ENCODE measurements at places on chromosomes 1 and 21. TPM values are rescaled to one million over a fixed set of nuclear protein-coding genes. Genes with fewer than 3 reads are reported as not detected.
A peak's percentile ranks its signal among the peaks of the same experiment; 100 is the strongest.

GRCh38 chr1:80656641-80657040, 1144.1 kb upstream of the ADGRL2 start:
- no peak for DNase-seq

DNA sequence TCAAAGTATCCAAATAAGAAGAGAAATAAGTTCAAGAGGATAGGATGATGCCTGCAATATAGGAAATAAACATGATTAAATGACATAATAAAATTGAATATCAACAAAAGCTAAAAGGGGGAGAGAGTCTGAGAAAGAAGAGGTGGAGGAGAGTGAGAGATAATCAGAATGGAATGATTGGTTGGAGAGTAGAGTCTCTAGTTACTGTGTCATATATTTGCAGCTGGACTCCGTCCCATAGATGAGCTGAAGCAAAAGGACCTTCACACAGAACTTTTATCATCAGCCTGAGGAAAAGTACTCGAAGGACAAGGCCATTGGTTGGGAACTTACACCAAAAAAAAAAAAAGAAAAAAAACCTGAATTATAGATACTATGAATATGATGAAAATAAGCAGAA, 22.8 kb upstream of the S100A2 start:
- DNase-seq: no peak

DNA sequence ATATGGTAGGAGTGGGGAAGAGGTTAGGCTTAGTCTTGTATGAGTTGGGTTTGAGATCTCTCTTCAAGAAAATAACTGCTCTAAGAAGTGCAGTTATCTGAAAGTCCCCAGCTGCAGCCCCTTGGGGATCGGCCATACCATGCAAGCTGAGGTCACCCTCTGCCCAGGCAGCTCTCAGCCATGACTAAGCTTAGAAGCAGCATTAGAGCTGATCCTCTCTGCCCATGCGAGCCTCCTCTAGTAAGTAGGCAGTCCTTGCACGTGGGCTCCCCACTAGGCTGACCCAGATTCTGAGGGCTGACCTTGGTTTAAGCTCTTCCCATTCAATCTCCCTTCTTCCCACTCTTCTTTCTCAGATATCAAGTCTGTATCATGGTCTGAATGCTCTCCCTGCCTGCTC, 121.0 kb upstream of the UBE2U start:
- DNase-seq: no peak

HCRTR1 gene
- 0.14 TPM for polyA plus RNA-seq

GRCh38 chr1:54887665-54888071, 673 bp upstream of the DHCR24 start:
- DNase-seq: no peak

TDRD10 gene
- polyA plus RNA-seq: 1.00 TPM

DNA sequence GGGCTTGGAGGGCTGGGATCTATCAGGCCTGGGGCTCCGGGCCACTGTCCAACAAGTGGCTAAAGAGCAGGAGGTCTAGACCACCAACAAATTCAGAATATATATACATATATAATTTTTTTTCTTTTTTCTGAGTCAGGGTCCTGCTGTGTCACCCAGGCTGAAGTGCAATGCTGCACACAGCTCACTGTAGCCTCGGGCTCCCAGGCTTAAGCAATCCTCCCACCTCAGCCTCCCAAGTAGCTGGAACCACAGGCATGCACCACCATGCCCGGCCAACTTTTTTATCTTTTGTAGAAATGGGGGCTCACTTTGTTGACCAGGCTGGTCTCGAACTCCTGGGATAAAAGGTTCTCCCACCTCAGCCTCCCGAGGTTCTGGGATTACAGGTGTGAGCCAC, 6.8 kb upstream of the LAPTM5 start:
- no peak for DNase-seq

- DNase-seq: no peak
Observed at GRCh38 chr1:219550201-219550600, 62.7 kb downstream of the ZC3H11B start.

DNA sequence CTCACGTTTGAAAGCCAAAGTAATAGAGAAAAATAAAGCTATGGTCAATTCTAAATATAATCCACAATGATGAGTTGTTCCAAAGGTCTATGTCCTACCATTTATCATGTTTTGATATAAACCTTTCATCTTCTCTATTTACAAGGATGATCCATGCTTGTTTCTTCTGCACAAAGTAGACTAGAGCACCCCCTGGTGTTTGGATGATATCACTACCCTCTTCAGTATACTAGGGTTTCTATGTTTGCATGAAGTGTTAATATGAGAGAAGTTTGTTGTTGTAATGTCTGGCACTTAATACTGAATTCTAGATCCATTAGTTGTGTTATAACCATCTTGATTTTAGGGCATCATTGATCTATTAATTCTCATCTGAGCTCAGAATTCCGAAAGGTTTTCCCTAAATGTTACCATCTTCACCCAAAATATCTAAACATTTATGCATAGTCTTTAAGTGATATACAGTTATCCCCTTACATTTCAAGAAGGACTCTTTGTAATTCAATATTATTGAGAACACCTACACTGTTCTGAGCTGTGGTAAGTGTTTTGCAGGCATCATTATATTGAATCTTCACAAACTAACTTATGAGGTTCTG, 21.1 kb downstream of the CLDN8 start:
- DNase-seq: peak; percentile 24

DNA sequence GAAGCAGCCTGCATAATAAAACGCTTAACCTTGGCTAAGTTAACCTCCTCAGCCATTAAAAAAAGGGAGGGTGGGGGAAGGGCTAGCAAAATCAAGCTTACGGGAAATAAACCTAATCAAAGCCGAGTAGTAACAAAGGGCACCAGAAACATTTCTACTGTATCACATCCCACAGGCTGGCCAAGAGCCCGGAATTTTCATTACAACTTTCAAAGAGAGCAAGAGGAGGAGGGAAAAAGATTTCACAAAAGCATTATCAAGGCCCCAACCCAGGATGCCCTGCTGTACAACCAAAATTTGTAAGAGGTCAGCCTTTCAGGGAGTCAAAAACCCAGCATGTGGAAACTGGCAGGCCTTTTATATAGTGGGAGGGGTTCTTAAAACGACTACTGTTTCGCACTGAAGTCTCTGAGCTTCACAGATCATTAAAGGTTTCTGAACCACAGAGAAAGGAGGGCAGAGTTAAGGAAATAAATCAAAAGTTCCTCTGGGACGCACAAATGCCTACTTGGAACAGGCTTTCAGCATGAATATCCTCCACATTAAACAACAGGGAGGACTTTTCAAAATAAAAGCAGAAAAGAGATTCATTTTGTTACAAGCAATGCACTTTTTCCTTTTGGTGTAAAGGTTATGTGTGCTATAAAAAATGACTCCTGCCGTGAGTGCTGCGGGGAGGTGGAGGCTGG, 90.4 kb downstream of the SLC45A1 start:
- peak; percentile 91 for DNase-seq

- DNase-seq: no peak
Observed at GRCh38 chr1:108889706-108890384, 13.1 kb downstream of the GPSM2 start.

- no peak for DNase-seq
Observed at GRCh38 chr1:33341190-33341589, 20.3 kb upstream of the A3GALT2 start.

Measured in renal pelvis (tissue), 12 donors.